ENCODE measurements at places on chromosomes 11 and 22.

- no peak for DNase-seq
These were observed 298.8 kb downstream of the SWAP70 start for GRCh38 chr11:9962722-9963121.

DNA sequence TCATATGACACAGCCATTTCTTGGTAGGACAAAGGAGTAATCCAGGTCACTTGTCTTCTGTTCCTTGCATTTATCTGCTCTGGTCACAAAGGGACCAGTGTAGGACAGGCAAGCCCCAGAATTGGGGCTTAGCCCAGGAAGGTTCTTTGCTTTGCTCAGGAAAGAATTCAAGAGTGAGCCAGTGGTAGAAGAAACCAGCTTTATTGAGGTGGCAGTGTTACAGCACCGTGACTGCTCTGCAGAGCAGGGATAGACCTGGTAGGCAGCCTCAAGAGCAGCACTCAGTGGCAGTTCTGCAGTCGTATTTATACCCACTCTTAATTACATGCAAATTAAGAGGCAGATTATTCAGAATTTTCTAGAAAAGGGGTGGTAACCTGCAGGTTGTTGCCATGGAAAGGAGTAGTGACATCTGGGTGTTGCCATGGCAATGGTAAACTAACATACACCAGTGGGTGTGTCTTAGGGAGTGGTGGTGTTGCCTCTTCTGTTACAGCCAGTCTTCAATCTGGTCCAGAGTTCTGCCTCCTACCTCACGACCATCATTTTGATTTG, 84.9 kb upstream of the RAB1B start:
- no peak for DNase-seq

DNA sequence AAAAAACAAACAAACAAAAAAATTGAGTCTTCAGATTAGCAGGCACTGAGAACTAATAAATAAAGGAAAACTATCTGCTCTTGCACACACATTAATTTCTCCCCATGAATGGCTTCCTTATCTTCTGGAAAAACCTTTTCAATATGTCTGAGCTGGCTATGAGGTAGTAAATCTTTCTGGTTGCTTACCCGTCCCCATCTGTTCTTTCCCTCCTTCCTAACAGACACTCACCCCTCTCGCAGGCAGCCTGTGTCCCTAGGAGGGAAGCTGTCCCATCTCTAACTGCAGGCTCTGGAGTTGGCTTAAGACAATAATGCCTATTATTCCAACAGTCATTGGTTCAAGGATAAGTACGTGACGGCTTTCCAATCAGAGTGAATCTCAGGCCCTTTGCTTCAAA, 8.2 kb upstream of the SCUBE2 start:
- DNase-seq: no peak

DNA sequence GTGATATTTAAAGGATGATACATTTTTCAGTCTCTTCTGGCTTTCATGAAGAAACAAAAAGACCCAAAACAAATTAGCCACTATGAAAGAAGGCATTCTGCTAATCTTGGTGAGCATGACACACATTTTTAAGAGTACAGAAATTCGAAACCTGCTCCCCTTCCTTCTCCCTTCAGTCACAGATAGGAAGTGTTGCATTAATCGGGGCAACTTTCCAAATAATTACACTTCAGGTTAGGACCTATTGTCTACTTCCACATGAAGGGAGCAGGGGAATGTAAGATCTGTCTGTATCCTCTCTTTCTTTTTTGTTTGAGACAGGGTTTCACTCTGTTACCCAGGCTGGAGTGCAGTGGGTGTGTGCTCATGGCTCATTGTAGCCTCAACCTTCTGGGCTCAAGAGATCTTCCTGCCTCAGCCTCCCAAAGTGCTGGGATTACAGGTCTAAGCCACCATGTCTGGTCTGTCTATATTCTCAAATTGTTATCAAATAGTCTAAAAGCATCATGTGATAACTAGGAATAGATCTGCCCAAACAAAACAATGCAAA, 45.8 kb downstream of the NCAM1 start:
- DNase-seq: no peak

GRCh38 chr11:96015906-96016565, 92.1 kb upstream of the MTMR2 start:
- no peak for DNase-seq

DNA sequence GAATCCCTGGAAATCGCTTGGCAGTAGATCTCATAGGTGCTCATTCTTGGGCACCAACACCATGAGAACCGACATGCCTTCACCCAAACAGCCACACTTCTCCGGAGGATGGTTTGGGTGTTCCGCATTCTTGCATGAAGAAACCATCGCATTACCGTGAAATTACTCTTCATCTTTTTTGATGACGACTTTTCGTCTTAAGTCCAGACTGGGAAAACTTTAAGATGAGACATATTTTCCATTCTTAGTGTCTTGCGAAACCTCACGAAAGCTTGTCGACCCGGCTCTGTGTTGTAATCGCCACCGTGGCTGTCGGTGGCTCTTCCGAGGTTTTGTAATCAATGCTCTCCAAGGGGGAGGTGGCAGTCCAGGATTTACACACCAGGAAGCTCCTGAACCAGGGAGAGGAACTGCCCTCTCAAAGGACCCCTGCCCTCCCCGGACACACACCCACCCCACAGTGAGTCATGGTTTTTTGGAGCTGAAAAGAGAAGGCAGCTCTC, 1.7 kb downstream of the TOM1 start:
- peak; percentile 31 for DNase-seq

DNA sequence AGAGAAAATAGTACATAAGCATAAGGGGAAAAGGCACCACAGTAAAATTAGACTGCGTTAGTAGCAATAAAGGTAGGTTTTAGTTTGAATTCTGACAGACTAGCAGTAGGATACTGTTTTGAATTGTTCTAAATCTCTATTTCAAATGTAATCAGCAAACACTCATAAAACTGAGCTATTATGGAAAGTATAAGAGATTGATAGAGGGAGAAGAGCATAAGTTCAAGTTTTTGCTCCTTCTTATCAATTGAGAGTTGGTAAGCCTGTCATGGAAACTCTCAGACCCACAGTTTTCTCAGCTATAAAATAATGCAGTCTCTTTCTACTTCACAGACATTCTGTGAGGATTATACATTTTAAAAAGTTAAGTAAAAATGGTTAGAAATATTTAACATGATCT, 840.2 kb upstream of the CNTN5 start:
- DNase-seq: no peak

DNA sequence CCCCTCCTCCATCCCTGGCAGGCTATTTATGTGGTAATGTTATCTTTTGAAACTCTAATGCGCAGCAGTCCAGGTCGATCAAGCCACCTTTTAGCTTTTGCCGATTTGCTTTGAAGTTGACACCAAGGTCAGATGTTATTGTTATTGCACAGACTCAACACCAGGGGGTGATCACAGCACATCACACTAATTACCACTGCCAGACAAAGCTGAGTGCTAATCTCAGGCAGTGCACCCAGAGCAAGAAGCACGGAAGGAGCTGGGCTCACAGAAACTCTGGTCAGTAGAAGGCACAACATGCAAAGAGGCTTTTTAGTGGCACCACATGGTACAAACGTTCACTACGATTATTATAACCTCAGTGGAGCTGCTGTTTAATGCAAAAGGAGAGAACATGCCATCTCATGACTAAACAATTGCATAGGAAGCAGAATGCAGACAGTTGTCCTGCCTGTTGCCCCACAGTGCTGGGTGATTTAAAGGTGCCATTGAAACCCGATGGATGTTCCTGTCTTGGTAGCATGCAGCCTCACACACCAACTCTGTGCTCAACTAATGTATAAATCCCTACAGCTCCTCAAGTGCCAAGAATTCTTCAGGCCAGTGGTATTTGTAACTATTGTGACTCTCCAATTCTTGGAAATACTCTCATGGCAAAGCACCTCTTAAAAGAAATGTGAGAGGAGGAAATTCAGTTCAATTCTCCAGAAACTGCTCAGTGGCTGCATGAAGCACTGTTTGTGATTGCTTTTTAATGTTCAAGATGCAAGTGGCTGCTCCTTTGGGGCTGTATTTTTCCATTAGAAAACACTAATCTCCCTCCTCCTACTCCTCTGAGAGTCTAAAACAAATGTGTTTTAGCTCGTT, 353.9 kb upstream of the DDI1 start:
- DNase-seq: no peak

- DNase-seq: no peak
These were observed 58.4 kb upstream of the GRAMD1B start for GRCh38 chr11:123371506-123372297.

DNA sequence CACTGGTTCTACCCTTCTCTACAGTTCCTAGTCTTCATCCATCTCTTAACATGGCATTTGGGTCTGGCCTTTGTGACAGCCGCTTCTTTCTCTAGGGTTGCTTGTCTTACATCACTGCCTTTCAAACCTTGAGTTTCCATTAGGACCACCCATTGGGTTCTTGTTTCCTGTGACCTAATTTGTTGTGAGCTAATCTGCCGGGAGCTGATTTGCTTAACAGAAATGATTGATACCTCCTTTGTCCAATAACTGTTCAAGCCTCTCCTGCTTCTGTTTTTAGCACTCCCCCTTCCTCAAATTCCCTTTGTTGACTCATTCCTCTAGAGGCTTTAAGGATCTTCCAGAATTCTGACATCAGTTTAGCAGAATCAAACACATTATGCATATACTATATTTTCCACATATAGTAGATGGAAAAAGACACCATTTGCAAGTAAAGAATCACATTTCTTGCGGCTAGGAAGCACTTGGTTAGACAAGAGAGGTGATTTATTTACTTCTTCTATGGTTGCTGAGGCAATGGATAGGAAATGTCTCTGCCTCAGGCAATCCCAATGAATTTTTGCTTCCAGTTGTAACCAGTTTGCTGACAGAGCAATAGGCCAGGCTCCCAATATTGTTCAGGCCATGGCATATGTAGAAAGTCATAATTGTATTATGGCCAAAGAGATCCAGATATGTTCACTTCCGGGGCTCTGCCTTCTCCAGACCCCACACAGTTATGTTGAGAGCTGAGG, 130.7 kb downstream of the SNX19 start:
- no peak for DNase-seq

DNA sequence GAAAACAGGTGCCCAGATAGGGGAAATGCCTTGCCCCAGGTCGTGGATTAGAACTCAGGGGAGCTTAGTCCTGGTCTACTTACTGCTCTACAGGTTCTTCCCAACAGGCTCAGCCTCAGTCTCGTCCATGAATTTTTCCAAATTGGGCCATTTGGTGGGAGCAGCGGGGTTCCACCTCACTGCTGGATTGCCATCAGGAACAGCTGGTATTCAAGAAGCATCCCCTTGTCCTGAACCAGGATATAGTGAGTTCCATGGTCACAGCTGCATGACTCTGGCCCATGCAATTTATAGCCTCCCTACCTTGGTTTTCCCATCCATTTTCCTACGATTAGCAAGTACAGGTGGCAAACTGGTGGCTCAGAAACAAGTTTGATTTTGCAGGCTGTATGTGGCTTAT, 6.6 kb upstream of the UBE2L6 start:
- DNase-seq: no peak

All from type B pancreatic cell (in vitro differentiated cells).